Left colon (tissue), 2 donors: ENCODE measurements at places on chromosomes 6 and 20.

DNA sequence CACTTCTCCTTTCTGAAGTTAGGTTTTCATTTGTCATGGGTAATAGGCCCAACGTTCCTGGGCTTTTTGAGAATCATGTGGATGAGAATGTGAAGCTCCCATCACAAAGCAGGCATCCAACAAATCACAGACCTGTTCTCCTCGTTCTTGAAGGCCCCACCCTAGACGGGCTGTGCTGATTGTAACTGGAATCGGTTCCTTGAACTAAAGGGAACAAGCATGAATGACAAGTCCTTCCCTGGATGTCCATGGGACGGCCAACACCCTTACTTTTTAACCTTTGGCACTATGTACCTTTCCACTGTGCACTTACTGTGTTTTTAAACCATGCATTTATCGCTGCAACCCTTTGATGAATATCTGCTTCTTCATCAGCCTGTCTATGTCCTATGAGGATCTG lies 438.2 kb downstream of the CD83 start:
- peak; percentile 66 for DNase-seq

DNA sequence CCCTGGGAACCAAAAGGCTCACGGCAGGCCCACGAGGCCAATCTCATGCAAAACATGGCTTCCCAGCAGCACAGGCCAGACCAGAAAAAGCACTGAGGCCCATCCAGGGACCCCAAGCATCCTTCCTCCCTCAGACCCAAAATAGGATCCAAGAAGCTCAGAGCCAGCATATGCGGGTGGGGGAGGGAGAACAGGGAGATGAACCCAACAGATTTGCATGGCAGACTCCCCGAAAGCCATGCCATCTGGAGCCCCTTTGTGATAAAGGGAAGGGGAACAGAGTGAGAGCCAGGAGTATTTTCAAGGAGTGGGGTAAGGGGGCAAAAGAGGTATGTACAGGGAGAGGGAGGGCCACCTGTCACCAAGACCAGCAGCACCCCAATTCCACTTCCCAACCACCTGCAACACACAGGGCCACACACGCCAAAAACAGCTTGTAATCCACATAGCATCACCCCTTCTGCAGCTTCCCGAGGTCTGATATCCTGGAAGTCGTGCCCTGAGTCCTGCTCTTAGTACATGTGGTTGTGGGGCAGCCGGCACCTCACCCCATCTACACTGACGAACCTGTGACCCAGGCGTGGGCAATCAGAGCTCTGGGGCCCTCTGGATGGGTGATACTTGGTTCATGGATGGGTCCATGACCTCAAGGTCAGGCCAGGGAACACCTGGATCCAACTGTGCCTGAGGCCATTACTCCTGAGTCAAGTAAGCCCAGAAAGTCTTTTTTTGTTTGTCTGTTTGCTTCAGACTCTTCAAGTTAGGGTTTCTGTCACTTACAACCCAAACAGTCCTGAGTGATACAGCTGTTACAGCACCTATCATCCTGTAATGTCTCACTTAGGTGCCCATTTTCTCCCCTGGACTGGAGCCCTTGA lies 24.4 kb downstream of the PREX1 start:
- no peak for DNase-seq

DNA sequence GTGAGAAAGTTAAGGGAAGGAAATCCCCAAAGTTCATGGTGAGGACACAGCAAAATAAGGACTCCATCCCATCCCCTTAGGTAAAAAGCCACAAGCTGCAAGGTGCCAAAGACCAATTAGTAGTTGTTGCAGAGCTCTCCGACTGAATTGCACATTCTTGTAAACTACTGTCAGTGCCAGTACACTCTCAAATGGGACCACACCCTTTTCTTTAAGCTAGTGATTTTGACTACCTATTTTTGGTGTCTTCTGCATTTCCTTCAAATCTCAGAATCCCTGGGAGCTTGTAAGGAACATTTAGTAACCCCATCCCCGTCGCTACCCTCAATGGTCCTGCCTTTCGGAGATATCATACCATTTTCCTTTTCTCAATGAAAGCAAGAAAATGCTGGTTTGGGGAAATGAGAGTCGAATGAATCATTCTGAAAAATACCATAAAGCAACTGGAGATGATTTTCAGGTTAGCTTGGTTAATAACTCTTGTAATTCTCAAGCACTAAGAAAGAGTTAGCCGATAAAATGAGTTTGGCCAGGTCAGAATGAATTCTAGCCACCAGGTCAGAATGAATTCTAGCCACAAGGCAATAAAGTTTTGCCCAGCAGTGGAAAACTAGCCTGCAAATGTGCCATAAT lies 5.2 kb upstream of the HMGN3 start:
- DNase-seq, result no peak

GRCh38 chr6:5950361-5950785 lies 56.4 kb downstream of the NRN1 start:
- no peak for DNase-seq

DNA sequence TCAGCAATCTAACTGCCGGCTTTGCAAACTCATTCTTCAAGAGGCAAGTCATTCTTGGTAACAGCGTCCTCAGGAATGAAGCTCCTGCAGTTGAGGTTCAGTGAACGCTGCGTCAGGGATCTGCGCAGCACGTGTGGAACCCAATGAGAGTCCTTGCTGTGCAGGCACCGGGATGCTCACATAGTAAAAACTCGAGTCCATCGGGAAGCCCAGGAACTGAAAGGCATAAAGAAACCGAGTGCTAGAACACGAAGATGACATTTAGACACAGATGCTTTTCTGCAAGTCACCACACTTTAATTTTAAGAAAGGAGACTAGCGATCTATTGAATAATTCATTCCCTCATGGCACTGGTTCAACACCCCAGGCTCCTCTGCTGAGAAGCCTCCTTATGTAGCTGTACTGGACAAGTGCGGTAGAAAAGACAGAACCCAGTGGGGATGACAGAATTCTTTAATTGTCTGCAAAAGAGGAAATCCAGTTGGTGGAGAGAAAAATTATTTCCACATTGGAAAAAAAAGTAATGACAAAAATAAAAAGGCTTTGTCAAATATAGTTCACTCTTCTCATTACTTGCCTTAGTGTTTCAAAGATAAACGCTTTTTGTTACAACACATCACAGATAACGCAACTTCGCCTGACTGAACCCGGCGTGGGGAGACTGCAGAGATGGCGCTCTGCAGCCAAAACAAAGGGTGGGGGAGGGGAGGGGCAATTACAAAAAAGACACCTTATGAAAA lies 1.9 kb upstream of the AFDN start:
- no peak for DNase-seq

DNA sequence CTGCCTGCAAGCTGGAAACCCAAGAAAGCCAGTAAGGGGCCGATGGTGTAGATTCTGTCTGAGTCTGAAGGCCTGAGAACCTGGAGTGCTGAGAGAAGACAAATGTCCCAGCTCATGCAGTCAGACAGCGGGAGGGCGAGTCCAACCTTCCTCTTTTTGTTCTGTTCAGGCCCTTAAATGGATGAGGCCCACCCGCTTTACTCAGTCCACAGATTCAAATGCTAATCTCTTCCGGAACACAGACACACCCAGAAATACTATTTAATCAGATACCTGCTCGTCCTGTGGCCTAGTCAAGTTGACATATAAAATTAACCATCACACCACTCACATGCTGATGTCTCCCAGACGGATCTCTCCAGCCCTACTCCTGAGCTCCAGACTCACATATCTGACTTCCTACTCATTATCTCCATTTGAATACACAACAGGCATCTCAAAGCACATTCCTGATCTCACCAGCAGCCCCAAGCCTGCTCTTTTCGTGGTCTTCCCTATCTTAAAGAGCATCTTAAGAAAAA lies 26.7 kb upstream of the SRC start:
- no peak for DNase-seq

DNA sequence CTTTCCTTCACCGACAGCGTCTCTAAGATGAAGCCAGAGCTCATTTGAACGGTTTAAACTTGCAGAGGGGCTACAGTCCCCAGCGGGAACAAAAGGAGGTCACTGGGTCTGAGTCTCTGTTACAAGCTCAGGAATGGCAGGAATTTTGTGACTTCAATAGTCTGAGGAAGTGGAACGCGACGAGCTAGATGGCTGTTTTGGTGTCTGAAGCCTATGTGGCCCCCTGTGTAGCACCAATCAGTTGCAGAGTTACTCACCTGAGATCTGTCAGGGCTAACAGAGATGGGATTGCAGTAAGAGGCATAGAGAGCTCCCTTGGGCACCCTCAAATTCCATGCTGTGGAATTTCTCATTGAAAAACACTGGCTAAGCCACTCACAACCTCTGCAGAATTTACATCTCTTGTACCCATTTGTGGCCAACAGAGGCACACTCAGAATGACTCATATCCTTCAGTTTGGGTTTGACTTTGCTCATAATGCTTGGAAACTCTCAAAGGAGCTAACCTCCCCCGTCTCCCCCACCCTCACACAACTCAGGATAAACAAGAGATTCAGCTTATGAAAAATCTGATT lies 7.1 kb upstream of the TCP11 start:
- DNase-seq, result no peak

DNA sequence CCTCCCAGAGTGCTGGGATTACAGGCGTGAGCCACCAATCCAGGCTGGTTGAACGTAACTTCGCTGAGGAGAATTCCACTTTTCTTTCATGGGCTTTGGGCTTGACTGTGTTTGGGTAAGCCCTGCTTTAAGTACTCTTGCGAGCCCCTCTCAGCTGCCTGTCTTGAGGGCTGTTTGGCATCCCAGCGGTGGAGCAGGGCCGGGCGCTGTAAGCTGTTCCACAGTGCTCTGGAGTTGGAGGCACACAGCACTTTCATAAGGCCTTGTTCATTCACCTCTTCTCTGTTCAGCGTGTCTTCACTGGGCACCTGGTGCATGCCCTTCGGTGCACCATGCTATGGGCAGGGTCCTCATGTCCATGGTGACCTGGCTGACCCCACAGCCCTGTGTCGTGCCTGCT lies 21.6 kb downstream of the PNLDC1 start:
- DNase-seq, result no peak
